Spleen (tissue), 13 donors: ENCODE measurements at places on chromosomes 5 and 9. TPM values are rescaled to one million over a fixed set of nuclear protein-coding genes. Genes with fewer than 3 reads are reported as not detected.

- H3K36me3 ChIP-seq = peaks cover 3% of the 10 kb centered on the region
- H3K4me3 ChIP-seq = no peak overlapping the region
- H3K27me3 ChIP-seq = no peaks in the 10 kb centered on the region
- peak; percentile 90 for DNase-seq
- peaks cover 64% of the 10 kb centered on the region for H3K4me1 ChIP-seq
- peak overlapping the region; percentile 84 for H3K27ac ChIP-seq
Measured at GRCh38 chr5:172872997-172873491, 39.0 kb downstream of the ERGIC1 start.

Gene CLIC3
- 6.2 TPM for total RNA-seq

Gene SLC36A3
- total RNA-seq = not detected

DNA sequence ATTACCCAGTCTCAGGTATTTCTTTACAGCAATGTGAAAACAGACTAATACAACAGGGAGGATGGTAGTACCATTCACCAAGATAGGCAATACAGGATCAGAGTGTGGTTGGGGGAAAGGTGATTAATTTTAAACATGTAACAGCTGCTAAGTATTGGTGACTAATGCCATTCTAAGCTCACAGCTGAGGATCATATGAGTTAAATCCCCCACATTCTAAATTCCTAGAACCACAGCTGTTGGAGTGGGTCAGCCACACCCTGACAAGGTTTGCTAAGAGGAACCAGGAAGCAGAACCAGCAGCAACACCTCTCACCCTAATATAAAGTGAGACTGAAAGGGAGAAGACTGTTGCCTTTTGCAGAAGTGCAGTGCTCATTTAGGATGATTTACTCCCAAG lies 24.8 kb downstream of the HSPB3 start:
- H3K27ac ChIP-seq = no peak overlapping the region
- no peak for DNase-seq
- no peak overlapping the region for H3K4me3 ChIP-seq
- no peaks in the 10 kb centered on the region for H3K27me3 ChIP-seq

GRCh38 chr5:66377747-66378146 lies 218.4 kb upstream of the MAST4 start:
- no peaks in the 10 kb centered on the region for H3K4me1 ChIP-seq
- no peak overlapping the region for H3K4me3 ChIP-seq
- H3K36me3 ChIP-seq = no peaks in the 10 kb centered on the region
